Peyer's patch (tissue), 4 donors: ENCODE measurements at places on chromosomes 4 and X. TPM values are rescaled to one million over a fixed set of nuclear protein-coding genes. Genes with fewer than 3 reads are reported as not detected.

Gene TMEM150C
- not detected for total RNA-seq

Gene HELT
- total RNA-seq, result not detected

Gene TMPRSS11F
- total RNA-seq, result not detected

Gene RHOH
- 46.2 TPM for total RNA-seq

- no peak for DNase-seq
Observed at GRCh38 chr4:99615170-99615820, 40.7 kb downstream of the MTTP start.

GRCh38 chrX:119290476-119290875 lies 54.4 kb downstream of the PGRMC1 start:
- no peak for DNase-seq

- no peak for DNase-seq
Observed at GRCh38 chr4:166318810-166319525, 445.9 kb downstream of the TLL1 start.

- DNase-seq, result no peak
Observed at GRCh38 chr4:109803924-109804571, 2.2 kb upstream of the CFI start.

DNA sequence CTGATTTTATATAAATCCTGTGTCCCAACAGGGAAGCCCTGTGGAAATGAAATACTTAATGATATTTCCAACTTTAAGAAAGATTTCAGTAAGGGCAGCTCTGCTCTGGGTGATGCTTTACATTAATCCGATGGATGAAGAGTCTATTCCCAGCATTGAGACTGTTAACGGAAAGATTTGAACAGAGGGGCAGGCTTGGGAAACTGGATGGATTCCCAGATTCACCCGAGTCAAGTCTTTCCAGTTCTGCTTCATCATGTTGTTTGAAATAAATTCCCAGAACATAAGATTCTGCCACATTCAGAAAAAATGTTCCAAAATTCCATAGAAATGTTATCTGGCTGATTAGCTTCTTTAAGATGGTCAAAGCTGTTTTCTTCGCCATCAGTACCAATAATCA lies 246.0 kb downstream of the FBXW7 start:
- DNase-seq, result no peak

- DNase-seq, result no peak
Observed at GRCh38 chrX:18797141-18797540, 89.7 kb downstream of the PPEF1 start.

DNA sequence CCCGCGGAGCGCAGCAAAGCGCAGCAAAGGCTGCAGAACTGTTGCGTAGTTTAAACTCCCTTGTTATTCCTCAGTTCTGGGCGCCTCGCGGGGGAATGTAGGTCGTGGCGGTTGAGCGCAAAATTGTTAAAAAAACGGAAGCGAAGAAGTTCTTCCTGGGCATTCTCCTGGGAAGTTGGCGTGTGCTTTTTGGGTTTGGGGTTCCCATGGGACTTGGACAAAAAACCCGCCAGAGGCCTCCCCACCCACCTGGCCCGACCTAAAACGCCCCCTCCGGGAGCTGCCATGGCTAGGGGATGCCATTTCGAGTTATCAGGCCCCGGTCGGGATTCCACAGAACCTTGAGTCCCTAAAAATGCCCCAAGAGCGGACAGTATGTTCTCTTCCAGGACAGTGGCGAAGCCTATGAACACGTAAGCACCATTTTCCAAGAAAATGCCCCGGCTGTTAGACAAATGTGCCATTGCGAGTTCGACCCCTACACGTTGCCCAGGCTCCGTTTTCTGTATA lies 8.9 kb downstream of the ZIC3 start:
- no peak for DNase-seq

- no peak for DNase-seq
Observed at GRCh38 chr4:162456106-162456505, 292.3 kb upstream of the FSTL5 start.

- no peak for DNase-seq
Observed at GRCh38 chr4:76809594-76810305, 88.2 kb downstream of the SOWAHB start.

- no peak for DNase-seq
Observed at GRCh38 chrX:74408304-74408703, 13.0 kb upstream of the SLC16A2 start.
